ENCODE measurements at places on chromosomes 3 and 15.

- no peak for DNase-seq
These were observed 4.4 kb upstream of the IDH2 start for GRCh38 chr15:90106522-90107117.

DNA sequence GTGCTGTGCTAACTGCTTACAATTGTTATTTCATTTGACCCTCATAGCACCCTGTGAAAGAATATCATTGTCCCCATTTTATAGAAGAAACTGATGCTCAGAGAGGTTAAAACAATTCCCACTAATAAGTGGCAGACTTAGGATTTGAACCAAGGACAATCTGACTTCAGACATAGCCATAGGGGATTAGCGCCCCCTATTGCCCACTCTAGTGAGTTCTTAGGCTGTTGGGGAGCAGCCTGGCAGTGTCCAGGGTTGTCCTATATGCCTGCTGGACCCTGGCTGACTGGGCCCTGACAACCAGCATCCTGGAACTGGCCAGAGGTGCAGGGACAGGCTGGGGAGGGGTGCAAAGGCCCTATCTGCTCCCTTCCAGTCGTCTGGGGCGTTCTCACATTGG, 15.4 kb downstream of the DPH3 start:
- no peak for DNase-seq

GRCh38 chr3:37144806-37145205, 29.6 kb downstream of the LRRFIP2 start:
- no peak for DNase-seq

DNA sequence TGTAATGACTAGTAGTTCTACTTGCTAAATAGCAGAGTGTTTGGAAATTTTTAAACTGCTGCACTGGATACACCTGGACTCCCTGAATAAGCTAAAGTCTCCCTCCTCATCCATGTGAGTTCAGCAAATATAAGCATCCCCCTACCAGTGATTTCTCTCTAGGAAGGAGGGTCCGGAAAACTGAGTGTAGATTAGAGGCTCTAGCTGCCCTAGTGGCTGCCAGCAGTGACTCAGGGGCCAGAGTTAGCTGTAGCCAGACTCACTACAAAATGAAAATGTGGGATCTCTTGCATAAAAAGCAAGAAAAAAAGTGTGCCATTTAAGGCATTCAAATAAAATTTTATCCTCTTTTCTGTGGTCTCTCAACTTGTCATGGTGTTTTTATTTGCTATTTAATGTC, 485.0 kb upstream of the ATP11B start:
- DNase-seq: no peak

DNA sequence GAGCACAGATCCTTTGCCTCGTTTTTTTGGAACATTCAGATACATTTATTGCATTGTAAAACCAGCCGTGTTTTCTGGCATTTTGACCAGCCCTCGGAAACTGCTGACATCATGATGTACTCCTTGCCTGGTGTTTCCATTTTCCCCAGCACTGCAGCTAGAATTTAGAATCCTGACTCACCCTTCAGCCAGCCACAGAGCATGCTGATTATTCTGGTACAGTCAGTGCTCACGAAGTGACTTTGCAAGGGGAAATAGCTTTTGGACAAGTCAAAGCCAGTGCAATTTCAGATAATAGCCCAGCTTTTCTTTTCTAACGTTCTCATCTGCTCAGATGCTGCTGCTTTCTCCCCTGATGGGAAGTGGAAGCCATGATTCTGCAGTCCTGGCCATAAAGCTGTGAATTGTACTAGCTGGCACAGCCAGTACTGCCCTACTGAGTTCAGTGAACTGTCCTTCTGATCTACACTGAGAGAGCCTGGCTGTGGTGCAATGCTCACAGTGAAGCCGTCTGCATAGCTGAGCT, 12.1 kb upstream of the CNBP start:
- no peak for DNase-seq

GRCh38 chr3:133572158-133573053, 1.1 kb upstream of the CDV3 start:
- DNase-seq: no peak

All from activated CD8-positive, alpha-beta memory T cell treated with anti-CD3 and anti-CD28 coated beads for 1 hour (primary cell).